ENCODE measurements at places on chromosomes 5 and 9.

DNA sequence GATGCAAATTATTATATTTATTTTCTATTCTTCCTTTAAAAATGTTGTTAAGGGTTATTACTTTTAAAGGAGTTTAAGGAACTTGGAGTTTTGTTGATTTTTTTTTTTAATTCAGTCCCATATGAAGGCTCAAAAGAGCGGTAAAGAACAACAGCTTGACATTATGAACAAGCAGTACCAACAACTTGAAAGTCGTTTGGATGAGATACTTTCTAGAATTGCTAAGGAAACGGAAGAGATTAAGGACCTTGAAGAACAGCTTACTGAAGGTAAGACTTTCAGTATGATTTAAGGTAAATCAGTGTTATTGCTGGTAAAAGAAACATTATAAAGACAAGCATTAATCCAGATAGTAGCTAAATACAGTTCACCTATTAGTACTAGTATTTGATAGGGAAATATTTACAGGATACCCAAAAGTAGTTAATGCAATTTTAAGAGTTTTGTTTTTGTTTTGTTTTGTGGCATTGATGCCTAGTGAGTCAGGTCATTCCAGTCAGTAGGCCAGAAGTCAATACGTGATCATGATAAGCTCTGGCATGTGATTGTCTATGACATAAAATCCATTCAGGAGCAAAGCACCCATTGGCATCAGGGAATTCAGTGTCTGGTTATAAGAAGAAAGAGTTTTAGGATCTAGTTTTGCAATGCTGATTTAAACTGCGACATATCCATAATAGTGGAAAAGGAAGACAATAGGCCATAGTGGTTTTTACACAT lies 49.2 kb downstream of the CNTRL start:
- no peak for DNase-seq

DNA sequence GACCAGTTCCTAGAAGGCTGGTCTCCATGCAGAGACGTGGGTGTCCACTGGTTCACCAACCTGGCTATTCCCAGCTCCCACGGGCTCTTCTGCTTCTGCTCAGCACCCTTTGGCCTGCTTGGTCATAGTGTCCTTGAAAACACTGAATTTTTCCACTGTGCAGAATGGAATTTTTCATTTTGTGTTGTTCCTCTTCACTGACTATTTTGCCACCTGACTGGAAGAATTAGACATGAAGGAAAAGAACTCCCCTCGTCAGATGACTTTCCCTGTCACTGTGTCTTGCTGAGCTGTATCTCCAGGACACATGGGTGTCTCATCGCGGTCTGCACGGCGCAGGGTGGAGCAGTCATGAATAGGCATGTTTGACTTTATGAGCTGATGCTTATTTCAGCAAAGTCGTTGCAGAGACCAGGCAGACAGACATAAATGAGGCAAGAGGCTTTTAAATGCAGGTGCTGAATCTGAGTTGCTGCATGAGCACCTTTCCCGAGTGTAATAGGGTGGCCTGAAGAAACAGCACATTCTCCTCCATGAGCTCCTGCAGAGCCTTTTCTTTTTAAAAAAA lies 50.2 kb upstream of the SEMA4D start:
- DNase-seq: no peak

- no peak for DNase-seq
These were observed 722 bp downstream of the CDC42SE2 start for GRCh38 chr5:131264451-131265099.

GRCh38 chr9:32728181-32728580 lies 55.2 kb upstream of the TMEM215 start:
- DNase-seq: peak; percentile 5
